ENCODE measurements at places on chromosomes 5 and 9.

DNA sequence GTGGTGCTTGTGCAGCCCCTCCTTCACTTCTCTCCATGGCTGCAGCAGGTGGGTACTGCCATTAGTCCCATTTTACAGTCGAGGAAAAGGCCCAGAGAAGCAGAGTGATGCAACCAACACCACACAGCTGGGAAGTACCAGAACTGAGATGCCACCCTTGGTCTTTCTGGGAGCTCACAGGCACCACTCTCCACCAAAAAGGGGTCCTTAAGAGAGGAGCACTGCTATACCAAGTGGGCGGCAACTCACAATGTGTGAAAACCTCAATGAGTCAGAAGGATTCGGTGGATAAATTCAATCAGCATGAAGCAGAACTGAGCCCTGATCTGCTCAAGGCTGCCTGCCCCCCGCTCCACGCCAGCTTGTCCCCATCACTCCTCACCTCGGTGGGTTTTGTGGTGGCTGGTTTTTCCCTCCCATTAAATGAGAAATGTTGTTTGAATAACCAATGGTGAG, 213.7 kb downstream of the FSTL4 start:
- no peak for DNase-seq

GRCh38 chr9:110622368-110622767, 42.8 kb upstream of the SVEP1 start:
- DNase-seq, result no peak

DNA sequence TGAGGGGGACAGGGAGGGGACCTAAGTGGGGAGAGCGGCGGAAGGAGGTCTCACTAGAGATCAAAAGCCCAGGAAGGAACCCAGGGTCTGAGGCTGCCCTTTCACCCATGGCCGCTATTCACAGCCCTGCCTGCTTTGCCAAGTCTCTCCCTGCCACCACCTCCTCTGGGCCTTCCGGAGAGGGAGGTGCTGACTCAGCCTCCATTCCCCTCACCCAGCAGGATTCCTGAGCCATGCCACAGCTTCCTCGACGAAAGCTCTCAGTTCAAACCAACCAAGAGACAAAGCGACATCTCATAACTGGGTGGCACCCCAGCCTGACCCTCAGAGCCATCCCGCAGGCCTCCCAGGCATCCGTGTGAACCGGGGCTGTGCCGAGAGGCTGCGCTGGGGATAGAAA, 36.7 kb downstream of the PAX5 start:
- peak; percentile 47 for DNase-seq

DNA sequence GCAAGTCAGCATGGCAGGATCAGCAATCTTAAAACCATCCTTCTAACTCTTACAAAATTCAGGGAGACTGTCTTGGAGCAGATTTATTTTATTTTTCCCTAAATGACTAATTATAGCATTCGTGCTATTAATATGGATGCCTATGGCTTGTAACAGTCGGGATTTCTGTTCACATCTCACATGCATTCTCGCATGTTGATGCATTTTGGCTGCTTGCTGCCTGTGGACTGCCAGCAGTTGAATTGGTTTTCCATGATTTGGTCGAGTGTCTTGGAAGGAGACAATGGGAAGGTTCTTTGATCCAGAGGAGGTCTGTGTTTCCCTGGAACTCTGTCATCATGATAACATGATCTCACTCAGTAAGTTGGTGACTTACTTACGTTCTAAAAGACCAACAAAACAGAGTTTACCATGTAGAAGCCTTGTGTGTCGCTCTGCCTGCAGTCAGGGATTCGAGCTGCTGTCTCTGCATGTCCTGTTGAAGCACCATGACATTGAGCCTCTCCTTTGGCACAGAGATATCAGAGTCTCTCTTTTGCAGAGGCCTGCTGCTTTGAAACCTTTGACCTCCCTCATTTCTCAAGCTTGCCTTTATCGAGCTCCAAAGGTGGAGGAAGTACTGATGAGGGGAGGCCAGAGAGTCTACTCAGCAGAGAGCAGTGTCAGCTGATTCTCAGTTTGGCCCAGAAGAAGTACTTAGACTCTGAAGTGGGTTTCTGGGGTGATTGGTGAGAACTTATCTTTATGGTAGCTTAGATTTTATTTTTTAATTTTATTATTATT, 82.4 kb downstream of the ARHGAP26 start:
- DNase-seq, result no peak

DNA sequence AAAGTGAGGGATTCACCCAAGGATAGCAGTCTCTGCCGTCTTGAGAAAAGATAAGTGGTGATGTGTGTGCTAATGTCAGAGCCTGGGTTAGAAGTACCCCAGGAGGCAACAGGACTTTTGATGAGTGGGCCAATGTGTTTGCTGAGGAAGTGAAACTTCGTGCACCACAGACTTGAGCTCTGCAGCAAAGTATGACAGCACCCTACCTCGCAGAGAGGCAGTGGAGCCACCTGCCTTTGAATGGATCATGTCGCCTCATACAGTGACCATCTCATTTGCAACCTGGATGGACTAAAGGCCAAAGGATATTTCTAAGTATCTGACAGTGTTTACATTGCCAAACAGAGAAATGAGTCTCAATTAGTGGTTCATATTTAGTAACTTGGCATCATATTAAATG, 593.9 kb upstream of the GRAMD2B start:
- no peak for DNase-seq

- DNase-seq, result peak; percentile 78
Observed at GRCh38 chr9:99870126-99870525, 36.3 kb upstream of the STX17 start.

Measured in EH (cell line).